ENCODE measurements at places on chromosomes 12 and 14.
A peak's percentile ranks its signal among the peaks of the same experiment; 100 is the strongest.

DNA sequence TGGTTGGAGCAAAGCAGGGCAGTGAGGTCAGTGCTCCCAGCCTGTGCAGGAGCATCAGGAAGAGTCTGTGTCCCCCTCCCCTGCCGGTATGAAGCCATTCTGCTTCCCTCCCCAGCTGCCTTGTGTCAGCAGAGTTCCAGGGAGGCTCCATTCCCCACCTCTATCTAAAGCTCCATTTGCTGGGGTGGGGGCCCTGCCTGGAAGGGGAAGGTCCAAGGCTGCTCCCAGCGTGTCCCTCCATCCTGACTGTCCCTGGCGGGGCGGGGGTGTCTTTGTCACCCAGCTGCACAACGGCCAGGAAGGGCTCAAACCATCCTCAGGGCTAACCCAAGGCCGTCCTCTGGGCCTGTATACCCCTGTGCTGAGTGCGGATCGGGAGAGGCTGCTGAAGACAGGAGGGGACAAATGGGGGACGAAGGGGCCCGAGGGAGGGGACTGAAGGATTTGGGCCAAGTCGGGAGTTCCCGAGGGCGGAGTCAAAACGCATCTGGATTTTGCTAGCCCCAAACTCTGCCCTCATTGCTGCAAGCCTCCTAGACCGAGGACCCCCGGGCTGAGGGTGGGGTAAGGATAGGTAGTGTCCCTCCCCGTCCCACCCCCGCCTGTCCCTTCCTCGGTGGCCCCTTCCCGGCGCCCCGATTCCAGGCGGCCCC lies 748 bp upstream of the ACVRL1 start:
- no peak for DNase-seq

DNA sequence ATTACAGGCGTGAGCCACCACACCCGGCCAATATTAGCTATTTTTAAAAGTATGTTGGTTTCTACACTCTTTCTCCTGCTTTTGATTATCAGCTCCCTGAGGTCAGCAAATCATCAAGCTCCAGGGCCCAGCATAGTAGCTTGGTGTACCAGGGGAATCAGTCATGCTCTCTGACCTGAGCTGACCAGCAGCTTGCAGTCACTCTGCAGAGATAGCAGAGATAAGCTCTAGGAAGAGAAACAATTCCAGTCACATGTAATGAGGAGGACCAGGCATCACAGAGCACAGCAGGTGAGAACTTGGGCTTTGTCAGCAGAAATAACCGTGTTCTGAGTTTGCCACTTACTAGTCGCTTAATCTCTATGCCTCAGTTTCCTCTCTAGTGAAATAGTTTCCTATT lies 8.5 kb downstream of the PLEKHD1 start:
- no peak for DNase-seq

DNA sequence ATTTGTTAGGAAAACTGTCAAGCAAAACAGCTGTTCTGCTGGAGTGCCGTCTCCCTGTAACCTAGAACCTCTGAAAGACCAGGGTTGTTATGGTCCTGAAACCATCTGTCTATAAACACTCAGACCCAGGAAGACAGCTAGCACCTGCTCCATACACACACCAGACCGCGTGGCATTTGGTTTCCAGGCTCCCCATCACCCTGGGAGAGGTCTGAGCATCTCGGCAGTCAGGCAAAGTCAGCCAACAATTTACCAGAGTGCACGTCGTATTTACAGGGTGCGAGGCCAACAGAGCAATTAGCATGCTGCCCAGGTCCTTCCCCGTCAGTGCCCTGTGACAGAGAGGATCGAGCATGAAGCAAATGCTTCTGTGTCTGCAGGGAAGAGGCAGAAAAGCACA lies 272.5 kb downstream of the SLC15A4 start:
- DNase-seq, result no peak

DNA sequence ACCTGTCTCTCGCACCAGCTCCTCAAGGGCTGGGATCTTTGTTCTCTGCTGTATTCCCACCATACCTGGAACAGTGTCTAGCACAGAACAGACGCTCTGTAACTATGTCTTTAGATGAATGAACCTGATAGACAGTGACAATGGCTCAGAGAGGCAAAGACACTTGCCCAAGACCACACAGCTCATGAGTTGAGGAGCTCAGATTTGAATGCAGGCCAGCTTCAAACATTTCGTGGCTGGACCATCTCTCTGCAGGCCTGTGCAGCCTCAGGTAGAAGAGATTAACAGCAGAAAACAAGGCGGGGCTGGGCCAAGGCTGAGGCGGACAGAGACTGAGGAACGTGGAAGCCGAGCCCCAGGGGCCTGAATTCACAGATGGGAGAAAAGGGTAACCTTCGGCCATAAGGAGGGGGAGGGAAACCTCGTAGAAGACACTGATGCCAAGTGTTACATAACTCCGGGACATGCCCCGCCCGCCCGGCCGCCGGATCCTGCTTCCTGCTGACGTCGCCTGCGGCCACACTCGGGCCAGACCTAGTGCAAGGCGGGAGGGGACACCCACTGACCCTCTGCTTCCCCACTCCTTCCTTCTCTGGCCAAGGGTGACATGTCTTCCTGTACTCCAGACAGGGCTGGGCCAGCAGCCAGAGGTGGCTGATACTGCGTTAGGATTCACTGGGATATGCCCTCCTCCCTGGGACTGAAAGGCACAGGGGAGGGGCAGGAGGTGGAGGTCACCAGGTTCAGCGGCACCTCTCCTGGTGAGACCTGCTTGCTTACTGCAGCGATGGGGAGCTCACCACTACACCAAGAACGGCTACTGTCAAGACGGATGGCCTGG lies 86.8 kb downstream of the RFLNA start:
- DNase-seq, result no peak

DNA sequence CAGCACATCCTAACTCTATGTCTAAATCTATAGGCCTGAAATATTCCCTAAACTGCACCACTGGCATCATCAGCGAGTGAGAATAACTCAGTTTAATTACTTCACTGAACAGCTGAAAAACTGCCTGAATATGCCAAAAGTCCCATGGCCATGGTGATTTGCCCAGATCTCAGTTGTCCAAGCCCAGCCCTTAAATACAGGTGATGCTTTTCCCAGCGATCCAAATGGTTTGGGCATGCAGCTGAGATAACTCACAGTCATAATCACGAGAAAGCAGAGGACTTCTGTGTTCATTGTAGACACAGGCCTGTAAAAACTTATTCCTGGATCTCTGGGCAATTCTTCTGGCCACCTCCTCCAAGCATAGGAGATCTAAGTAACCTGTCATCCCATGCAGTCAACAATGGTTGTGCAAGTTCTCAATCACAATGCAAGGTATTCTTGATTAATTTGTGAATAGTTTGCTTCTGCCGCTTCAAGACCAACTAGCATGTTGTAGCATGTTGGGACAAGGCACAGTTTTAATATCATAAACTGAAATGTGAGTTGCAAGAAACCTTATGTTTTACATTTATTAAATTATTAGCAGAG lies 40.5 kb downstream of the DUSP6 start:
- DNase-seq, result no peak

DNA sequence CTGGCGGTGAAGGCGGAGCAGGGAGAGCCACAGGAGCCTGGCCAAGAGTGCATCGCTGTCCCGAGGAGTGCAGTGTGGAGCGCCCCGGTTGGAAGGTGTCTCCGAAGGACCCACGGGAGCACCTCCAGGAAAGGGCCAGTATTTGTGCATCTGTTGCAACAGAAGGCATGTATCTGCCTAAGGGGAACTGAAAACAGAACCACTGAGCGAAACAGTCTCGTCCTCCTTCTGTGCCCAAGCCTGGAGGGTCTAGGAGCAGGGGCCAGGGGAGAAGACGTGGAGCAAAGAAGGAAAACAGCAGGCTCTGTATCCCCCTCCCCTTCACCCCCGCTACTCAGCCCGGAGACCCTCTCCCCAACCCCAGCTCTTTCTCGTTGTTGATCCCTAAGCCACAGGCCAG lies 5.3 kb upstream of the LRRC10 start:
- no peak for DNase-seq

DNA sequence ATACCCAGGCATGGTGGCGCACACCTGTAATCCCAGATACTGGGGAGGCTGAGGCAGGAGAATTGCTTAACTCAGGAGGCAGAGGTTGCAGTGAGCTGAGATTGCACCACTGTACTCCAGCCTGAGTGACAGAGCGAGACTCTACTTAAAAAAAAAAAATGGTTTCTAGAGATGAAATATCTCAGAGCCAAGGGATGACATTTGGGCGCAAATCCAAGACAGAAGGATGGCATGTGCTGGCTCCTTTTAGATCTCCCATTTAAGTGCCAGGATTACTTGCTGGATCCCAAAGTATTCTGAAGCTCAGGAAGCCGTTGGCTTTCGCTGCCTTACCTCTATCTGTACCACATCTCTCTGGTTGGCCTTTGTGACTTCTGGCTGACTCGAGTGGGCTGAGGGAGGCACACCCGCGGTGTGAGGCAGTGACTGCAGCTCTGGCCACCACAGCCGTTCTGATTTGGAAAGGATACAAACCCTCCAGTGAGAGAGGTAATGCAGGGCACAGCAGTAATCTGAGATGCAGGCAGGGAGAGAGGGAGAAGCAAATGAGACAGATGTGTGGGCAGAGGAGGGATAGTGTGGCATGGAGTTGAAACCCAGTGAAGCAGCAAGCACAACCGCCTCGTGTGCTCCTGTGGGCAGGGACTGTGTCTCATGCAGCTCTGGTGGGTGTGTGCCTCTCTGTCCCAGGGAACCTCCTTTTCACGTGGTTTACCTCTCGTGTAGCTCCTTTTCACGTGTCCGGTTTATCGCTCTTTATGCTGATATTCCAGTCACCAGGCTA lies 4.9 kb downstream of the B4GALNT3 start:
- peak; percentile 59 for DNase-seq

GRCh38 chr14:105884808-105885281 lies 358.5 kb downstream of the TMEM121 start:
- DNase-seq, result no peak

DNA sequence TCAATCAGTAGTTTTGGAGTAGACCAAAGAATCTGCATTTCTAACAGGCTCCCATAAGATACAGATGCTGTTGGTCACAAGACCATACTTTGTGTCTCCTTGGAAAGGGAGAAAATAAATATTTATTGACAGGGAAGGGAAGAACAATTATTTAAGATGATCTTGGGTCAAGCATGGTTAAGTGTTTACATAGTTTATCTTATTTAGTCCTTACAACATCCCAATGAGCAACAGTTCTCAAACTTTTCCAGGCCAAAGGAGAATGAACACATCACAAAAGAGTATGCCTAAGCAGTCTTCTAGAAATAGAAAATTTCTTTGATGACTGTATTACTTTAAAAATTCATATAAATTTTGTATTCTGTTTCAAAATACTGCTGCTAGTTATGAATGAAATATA lies 8.8 kb downstream of the LPCAT3 start:
- no peak for DNase-seq

DNA sequence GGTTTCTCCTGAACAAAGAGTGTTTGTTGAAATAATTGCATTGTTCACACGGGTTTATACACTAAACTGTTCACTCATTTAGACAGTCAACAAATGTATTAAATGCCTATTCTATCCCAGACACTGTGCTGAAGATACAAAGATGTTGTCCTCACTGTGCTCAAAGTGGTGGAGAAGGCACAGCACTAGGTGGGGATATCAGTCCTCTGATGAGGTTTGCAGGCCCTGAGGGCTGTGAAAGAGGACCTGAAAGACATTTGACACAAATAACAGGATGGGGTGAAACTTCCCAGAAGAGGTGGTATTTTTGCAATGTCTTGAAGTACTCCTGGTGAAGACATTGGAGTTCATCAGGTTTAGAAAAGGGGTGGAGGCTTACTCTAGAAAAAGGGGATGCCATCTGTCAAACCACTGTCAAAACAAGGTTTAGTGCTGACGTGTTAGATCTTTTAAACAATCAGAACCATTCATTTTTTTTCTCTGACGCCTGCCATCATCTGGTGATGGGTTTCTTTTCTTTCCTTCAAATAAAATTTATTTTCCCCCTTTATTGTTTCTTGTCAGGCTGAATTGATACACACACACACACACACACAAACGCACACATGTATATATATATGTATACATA lies 69.5 kb downstream of the ACSS3 start:
- DNase-seq, result no peak

DNA sequence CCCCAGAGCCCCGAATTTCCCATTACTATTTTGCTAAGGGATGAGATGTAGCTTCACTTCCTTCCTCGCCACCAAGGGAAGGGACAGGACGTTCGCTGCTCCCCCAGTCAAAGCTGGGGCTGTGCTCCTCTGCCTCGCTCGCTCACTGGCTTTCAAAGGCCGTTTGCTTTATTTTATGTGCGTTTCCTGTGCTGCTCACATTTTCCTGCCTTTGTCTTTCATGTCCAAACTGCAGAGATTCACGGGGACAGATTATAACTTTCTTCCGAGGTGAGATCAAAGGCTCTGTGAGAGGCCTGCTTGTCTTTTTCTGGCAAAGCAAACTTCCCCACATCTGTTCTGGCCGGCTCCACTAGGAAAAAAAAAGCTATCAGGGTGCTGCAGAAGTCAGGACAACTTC lies 76.0 kb upstream of the FZD10 start:
- DNase-seq, result peak; percentile 48

DNA sequence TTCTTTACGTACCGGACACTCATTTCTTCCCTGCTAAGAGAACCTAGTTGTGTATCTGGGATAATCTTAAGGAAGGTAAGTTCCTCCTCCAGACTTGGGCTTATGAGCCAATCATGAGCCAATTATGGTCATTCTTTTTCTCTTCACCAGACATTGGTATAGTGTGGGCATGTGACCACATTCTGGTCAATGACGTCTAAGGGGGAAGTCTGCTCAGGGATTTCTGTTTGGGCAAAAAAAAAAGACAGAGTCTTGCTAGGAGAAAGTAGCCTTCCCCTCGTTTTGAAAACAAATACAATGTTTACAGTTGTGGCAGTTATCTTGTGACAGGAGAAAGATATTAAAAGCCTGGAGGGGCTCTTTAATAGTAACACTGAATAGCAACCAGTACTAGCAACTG lies 20.1 kb upstream of the PLXNC1 start:
- no peak for DNase-seq

DNA sequence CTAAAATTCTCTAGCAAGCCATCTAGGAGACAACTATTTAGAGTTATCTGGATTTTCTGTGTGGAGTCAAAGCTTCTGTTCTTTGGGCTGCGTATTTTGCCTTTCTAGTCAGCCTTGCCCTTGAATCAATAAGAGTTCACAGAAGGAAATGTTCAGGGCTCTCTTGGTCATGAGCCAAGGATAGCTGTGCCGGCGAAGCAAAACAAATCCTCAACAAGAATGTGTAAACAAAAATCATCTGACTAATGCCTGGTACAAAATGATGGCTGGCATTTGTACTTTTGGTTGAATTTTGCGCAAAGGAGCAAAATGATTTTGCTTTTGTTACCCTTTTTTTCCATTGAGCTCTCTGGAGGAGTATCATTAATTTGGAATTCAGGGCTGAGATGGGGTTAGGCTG lies 171.1 kb downstream of the DACT1 start:
- no peak for DNase-seq

- DNase-seq, result peak; percentile 84
Observed at GRCh38 chr12:124518051-124518932, 49.1 kb downstream of the NCOR2 start.

GRCh38 chr12:122137681-122138080 lies 36.3 kb downstream of the IL31 start:
- peak; percentile 22 for DNase-seq

GRCh38 chr12:25552681-25553080 lies 402 bp downstream of the LMNTD1 start:
- no peak for DNase-seq
